NCI-H1105 treated with DMSO at 0.1 percent for 48 hours (cell line): ENCODE measurements at places on chromosomes 11 and 22.

DNA sequence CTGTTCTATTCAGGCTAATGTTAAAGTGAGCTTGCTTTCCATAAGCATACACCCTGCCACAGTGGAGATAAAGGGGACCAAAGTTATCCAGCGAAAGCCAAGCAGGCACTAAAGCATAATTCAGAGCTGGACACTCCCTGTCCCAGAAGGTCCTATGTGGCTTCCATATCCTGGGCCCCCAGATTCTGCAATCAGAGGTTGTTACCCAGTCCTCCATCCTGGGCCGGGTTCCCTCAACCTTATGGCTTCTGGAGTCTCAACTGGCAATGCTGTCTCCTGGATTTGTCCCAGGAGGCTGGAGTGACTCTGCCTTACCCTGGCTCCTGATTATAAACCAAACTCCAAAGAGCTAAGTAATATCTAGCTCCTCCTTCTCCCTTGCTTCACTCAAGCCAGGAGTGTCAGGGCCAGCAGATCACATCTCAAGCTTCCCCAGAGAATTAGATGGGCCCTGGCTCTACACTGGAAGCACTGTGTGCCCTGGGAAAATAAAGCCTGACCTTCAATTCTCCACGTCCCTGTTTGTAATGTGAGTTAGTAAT is 14.0 kb upstream of the SMIM35 start:
- no peak for DNase-seq

DNA sequence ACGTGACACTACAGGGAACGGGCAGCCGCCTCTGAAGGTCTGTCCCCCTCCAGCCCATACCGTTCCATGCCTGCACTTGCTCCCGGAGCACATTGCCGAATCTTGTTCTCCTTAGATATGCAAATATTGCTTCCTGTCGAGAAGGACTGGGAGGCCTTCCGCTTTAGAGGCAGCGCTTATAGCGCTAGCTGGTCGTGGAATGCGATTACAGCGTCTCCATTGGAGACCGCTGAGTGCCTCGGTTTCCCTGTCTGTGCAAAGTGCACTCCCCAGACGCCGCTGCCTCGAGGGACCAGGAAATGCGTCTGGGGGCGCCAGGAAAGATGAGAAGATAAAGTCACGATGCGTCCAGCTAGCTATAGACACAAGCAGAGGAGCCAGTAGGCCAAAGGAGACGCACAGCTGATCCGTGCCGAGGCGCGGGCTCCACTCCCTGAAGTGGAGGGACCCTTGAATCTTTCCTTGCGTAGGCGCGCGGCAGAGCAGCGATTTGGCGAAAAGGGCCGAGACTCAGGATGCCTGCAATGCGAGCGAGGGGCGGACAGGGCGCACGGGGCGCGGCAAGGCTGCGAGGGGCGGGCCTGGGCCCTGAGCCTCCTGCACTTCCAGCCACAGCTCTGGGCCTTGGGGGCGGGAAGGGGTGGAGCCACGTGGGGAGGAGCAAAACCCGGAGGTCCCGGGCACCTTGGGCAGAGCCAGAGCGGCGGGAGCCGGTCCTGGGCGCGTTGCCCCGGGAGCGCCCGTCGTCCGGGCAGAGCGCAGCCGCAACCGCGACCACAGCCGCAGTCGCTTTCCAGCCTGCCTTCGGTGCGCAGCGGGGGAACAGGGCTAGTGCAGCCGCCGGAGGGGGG is at the start of gene RASSF10:
TSS of gene RASSF10 (plus strand) at position 692 of the 851 bp plus-strand sequence. CDS start 261 bp downstream, outside the sequence.
- DNase-seq = peak; percentile 49

DNA sequence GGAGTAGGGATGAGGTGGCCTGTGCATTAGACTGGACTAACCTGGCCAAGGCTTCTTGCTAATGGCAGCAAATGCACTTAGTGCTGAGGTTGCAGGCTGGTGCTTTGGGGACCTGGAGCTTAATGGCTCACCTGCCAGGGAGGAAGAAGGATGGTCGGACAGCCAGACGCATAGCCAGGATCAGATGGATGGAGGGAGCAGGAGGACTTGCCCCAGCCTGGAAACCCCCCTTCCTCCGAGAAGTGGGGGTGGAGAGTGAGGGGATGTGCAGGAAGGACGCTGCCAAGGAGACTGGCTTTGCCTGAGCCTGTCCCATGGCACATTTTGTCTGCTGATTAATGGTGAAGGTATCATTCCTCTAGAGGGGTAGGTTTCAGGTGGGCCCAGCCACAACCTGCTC is 17.9 kb downstream of the IGLL1 start:
- no peak for DNase-seq

DNA sequence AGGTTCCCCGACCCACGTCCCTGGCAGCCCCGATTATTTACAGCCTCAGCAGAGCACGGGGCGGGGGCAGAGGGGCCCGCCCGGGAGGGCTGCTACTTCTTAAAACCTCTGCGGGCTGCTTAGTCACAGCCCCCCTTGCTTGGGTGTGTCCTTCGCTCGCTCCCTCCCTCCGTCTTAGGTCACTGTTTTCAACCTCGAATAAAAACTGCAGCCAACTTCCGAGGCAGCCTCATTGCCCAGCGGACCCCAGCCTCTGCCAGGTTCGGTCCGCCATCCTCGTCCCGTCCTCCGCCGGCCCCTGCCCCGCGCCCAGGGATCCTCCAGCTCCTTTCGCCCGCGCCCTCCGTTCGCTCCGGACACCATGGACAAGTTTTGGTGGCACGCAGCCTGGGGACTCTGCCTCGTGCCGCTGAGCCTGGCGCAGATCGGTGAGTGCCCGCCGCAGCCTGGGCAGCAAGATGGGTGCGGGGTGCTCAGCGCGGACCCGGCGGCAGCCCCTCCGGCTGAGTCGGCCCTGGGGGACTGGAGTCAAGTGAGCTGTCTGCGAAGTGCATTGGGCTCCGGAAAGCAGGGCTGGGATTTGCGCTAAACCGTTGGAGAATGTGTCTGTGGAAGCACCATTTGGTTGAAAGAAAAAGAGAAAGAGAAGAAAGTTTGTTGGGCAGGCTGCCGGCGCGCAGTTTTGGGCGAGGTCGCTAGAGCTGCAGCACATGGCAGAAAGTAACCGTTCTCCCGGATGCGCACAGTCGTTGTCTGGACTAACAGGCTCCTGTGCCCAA is at the start of gene CD44:
TSS of gene CD44 (plus strand) at position 229 of the 779 bp plus-strand sequence. CDS start at position 362, 133 bp downstream.
- DNase-seq = peak; percentile 27

GRCh38 chr11:83723999-83724398 is 437.8 kb upstream of the CCDC90B start:
- DNase-seq = no peak

GRCh38 chr11:102279641-102280170 is 37.6 kb upstream of the BIRC3 start:
- DNase-seq = peak; percentile 26

DNA sequence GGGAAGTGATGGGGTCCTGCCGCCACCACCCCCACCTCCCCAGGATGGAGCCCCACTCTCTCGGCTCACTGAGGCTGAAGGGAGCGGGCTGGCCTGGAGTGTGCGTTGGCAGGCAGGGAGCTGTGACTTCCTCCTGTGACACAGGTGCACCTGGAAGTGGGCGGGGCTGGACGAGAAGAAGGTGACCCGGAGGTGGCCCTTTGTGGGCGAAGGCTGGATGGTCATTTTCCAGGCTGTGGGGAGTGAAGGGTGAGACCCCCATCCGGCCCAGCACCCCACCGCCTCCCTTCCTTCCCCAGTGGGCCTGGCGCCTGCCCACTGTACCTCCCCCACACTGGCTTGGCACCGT is 15.3 kb downstream of the IL17REL start:
- DNase-seq = no peak

DNA sequence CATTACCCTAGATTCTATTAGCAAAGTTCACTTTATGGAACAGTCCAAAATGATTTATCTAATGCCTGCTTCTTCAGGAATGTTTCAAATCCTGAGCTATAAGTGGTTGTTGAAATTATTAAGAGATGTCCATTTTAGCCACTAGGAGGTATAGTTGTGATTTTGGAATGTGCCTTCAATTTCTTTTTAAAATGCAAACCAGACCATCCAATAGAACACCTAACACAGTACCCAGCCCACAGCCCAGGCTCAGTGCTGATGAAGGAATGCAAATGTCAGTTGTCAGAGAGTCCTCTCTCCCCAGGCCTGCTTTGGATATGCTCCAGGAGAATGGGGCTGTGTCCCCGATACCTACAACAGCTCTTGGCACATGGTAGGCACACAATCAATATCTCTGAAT is 85.8 kb upstream of the E2F8 start:
- no peak for DNase-seq

DNA sequence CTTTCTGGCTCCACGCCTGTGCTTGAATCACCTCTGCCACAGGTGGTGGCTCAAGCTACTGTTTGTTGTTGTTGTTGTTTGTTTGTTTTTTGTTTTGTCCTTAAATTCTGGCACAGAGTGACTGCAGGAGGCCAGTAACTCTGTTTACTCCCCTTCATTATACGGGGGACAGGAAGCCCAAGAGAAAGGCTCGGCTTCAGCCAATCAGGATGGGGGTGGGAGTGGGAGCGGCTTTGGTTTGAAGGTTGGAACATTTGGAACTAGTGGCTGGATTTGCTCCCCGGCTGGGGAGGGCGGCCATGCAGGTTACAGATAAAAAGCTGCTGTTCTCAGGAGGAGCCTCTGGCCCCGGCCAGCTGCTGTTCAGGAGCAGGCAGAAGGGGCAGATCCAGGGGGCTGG is 19.7 kb upstream of the CABP2 start:
- DNase-seq = no peak

GRCh38 chr22:33984656-33985285 is 64.5 kb upstream of the LARGE1 start:
- no peak for DNase-seq

DNA sequence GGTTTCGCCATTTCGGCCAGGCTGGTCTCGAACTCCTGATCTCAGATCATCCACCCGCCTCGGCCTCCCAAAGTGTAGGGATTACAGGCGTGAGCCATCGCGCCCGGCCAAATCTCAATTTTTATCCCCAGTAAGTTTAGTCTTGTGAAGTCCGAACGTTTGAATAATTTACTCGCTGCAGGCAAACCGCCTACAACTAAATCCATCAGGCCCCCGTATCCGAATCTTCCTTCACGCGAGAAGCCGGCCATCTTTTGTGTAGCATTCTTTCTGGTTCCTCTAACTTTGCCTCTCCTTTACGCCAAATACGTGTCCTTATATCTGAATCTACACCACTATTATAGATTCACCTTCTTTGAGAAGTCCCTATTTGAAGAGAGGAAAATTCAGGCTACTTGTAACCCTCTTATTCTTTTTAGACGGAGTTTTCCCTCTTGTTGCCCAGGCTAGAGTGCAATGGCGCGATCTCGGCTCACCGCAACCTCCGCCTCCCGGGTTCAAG is 581 bp upstream of the EIF3L start:
- no peak for DNase-seq

- DNase-seq = no peak
These were observed 47.2 kb downstream of the BUD13 start for GRCh38 chr11:116725434-116726221.

DNA sequence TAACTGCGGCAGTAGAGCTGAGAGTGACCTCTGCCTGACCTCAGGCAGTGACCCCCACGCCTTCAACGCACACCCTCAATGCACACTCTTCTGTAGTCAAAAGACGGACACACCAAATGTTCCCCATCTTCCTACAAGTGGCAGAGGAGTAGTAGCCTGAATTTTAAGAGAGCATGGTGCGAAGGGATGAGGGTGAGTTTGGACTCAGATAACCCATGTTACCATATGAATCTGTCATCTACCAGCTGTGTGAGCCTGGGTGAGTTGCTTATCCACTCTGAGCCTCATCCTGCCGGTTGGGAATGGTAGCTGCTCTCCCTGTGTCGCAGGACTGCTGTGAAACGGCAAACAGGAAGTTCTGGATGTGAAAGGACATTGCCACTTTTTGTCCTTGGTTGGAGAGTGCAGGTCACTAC is 20.6 kb upstream of the ROBO3 start:
- DNase-seq = no peak

- no peak for DNase-seq
These were observed 60.0 kb downstream of the BTG4 start for GRCh38 chr11:111452146-111452545.

DNA sequence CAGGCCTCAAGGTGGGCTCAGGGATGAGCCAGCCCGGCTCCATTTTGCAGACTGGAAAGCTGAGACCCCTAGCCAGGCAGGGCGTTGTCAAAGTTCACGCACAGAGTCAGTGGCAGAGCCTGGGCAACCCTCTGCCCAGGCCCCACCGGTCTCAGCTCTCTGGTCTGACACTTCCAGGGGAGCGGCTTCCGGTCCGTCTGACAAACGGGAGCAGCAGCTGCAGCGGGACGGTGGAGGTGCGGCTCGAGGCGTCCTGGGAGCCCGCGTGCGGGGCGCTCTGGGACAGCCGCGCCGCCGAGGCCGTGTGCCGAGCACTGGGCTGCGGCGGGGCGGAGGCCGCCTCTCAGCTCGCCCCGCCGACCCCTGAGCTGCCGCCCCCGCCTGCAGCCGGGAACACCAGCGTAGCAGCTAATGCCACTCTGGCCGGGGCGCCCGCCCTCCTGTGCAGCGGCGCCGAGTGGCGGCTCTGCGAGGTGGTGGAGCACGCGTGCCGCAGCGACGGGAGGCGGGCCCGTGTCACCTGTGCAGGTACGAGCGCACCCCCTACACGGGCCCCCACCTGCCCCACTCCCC is 36.0 kb downstream of the CD6 start:
- no peak for DNase-seq

DNA sequence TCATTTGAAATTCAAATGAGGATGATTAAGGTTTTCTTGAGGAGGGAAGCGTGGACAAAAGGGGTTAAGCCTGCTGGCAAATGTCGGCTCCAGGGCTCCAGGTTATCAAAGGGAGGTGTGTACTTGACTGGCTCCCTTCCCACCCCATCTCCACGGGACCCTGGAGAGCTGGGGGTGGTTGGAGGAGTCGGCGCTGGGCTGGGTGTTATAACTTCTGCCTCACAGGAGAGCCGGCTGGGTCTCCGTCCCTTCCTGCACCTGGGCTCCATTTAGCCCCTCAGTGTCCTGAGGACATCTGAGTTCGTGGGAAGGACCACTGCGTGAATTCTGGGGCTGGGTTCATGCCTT is 15.6 kb downstream of the POU2F3 start:
- DNase-seq = no peak

GRCh38 chr11:14614091-14614622 is 29.4 kb upstream of the PDE3B start:
- no peak for DNase-seq

- DNase-seq = no peak
These were observed 502.1 kb upstream of the B3GAT1 start for GRCh38 chr11:134913999-134914590.

- no peak for DNase-seq
These were observed 118.5 kb upstream of the APOA1 start for GRCh38 chr11:116955949-116956348.

GRCh38 chr11:29343465-29344333 is 673.1 kb downstream of the KCNA4 start:
- DNase-seq = peak; percentile 41

DNA sequence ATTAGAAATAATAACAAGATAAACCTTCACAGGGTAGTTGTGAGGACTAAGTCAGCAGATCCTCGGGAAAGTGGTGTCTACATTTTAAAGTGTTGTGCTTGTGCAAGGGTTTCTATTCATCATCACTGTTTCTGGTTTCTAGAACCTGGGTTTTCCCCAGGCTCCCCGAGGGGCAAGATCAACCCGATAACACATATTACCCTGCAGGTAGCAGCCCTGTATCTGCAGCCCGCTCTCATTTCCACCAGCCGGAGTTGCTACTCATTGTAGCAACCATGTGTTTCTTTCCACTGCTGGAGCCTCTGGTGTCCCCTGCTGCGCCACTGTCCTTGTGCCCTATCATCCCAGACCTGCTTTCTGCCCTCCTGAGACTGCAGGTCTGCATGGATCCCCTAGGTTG is 67.0 kb downstream of the MIAT start:
- no peak for DNase-seq

- DNase-seq = no peak
These were observed 67.1 kb upstream of the GRAMD1B start for GRCh38 chr11:123362941-123363340.

GRCh38 chr11:35168671-35169070 is 29.7 kb downstream of the CD44 start:
- DNase-seq = no peak
